Fibroblast of the aortic adventitia (primary cell): ENCODE measurements at places on chromosomes 6 and 20. TPM values are rescaled to one million over a fixed set of nuclear protein-coding genes. Genes with fewer than 3 reads are reported as not detected.

ADAM33 gene
- total RNA-seq: 68.6 and 145 TPM in 2 replicates

SDC4 gene
- 91.1 and 150 TPM in 2 replicates for total RNA-seq

RAB5IF gene
- 30.3 and 59.1 TPM in 2 replicates for total RNA-seq

UBD gene
- not detected in 2 replicates for total RNA-seq

AURKA gene
- 2.1 and 29.1 TPM in 2 replicates for total RNA-seq
